Fibroblast of skin of right quadriceps (primary cell): ENCODE measurements at places on chromosomes 16 and 17.
A peak's percentile ranks its signal among the peaks of the same experiment; 100 is the strongest.

GRCh38 chr17:36661688-36662087 is 60.3 kb downstream of the MRM1 start:
- no peak for DNase-seq

GRCh38 chr17:56679777-56680422 is 86.4 kb downstream of the NOG start:
- DNase-seq, result peak; percentile 64

DNA sequence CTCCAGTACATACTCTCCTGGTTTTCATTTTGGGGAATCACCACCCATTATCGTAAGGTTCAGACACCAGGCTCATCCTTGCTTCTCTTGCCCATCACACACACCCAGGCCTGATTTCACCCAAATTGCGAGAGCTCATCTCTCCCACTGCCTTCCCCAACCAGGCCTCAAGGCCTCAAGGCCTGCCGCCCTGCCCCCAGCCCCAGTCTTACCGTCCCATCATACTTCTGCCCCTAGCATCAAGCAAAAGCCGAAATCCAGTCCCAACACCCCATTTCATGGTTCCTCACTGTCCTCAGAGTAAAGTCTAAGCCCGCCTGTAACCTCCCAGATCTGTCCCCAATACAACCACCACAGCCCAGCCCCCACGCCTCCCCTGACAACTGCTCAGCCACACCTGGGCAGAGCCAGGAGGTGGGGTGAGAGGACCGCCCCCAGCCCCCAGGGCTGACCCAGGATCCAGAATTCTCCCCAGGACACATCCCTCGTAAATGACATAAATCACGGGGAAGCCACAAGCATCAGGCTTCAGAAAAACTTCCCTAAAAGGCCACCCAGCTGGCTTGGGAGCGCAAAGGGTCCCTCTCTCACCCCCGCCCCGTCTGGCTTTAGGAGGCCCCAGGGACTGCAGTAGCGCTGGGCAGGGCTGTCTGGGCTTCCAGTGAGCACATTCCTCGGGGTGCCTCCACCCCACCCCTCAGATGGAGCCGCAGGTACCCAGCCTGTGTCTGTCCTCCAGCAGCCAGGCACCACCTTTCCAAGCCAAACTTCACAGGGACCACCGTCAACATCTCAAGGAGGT is 9.6 kb upstream of the P2RX1 start:
- no peak for DNase-seq

DNA sequence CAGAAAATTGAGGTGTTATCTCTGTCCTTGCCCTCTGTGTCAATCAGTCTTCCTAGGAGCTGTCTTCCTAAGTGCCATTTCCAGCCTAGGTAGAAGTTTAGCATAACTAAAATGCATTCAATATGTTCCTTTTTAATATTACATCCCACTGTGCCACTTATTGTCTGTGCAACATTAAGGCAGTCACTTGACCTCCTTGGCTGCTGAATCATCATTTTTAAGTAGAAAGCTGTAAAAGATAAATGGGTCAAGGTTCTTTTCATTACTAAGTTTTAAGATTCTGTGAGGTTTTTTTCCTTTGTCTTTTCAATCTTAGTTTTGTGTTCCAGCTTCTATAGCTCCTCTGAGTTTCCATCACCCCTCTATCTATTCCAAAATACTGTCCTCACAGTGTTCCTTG is 371.9 kb upstream of the SOX9 start:
- no peak for DNase-seq

GRCh38 chr16:55555436-55555835 is 11.0 kb upstream of the CAPNS2 start:
- peak; percentile 58 for DNase-seq

DNA sequence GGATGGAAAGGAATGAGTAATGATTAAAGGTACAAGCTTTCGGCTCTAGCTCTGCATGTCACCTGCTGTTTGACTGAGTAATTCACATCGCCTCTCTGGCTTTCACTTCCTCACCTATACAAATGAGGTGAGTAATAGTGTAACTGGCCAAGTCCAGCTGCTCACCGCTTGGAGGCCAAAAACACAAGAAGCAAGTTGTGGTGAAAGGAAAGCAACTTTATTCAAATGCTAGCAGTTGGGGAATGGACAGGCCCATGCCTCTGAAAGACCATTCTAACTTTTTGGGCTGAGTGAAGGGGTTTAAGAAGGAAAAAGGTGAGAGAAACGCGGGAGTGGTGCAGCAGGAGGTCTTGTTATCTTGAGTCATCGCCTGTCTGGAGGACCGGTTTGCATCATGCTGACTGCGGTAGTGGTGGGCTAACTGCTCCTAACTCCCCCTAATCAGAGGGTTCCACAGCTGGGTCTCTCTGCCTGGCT is 45.7 kb upstream of the CSNK2A2 start:
- DNase-seq, result no peak
